Cortex of kidney (tissue), 1 donor: ENCODE measurements at places on chromosomes 2 and 18.

DNA sequence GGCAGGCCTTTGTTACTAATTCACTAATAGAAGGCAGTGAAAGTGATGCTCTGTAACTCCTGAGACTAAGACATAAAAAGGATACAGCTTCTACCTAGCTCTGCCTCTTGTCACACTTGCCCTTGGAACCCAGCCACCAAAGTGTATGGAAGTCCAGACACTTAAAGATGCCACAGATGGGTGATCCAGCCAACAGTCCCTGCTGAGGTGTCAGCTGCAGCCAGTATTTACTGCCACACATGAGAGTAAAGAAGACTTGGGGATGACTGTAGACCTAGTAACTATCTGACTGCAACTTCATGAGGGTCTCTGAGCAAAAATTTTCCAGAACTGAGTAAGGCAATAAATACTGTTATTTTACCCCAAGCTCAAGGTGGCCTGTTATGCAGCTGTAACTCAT, 8.8 kb downstream of the IMMT start:
- DNase-seq, result no peak

GRCh38 chr2:136052369-136053362, 65.3 kb downstream of the CXCR4 start:
- DNase-seq, result no peak

DNA sequence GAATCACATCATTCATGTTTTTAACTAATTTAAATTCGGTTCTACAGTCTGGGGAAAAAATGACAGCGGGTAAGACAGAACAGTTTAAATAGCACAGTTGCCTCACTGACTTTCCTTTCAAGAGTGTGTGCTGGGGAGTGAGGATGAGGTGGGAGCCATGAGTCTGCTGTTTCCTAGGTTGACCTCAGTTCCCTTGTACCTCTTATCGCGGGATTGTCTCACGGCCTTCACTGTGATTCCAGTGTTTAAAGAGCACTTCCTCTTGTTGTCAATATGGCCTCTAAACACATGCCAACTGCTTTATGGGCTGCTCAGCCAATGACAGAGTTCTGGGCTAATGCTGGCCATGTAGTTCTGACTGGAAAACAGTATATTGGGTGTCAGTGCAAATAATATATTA, 41.6 kb upstream of the ALMS1 start:
- DNase-seq, result no peak

GRCh38 chr2:39723946-39724827, 54.9 kb downstream of the THUMPD2 start:
- DNase-seq, result no peak

DNA sequence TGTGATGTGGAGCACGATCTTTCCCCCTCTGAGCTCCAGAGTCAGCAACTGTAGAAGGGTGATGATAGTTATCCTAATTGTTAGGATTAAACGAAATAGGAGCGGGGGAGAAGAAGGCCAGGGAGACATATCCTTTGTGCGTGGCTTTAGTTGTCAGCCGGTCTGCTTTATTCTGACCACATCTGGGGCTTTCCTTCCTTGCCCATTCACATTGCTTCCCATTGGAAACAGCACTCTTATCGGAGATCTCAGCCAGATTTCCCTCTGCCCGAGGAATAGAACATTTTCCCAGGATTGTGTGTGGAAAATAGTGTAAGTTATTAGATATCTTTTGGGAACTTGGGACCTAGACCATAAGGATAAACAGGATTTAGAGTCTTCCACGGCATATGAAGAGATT, 1.5 kb downstream of the RALB start:
- DNase-seq, result no peak

GRCh38 chr2:213098612-213099011, 52.8 kb downstream of the IKZF2 start:
- DNase-seq, result no peak

DNA sequence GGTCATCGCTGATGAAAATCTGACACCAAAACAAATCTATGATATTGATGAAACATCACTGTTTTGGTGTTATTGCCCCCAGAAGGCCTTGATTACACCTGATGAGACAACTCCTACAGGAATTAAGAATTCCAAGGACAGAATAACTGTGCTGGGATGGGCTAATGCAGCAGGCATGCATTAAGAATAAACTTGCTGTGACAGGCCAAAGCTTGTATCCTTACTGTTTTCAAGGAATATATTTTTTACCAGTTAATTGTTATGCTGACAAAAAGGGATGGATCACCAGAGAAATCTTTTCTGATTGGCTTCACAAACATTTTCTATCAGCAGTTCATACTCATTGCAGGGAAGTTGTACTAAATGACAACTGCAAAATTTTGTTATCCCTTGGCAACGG, 278.2 kb downstream of the IKZF2 start:
- DNase-seq, result no peak

DNA sequence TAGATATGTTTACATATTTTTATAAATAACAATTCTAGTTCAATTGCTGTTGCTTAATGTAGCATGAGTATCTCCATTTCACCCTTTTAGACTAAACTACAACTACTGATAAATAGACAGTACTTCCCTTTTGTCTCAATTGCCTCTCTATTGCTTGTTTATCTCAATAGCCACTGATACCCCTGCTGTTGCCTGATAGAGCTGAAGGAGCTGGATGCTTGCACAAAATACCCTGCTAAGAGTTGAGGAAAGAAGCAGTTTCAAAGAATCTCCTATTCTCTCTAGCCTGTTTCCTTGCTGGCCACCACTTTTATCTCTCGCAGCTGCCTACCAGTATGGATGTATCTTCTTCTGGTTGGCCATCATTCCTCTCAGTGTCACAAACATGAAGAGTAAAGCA, 16.9 kb upstream of the ZNF804A start:
- DNase-seq, result no peak

DNA sequence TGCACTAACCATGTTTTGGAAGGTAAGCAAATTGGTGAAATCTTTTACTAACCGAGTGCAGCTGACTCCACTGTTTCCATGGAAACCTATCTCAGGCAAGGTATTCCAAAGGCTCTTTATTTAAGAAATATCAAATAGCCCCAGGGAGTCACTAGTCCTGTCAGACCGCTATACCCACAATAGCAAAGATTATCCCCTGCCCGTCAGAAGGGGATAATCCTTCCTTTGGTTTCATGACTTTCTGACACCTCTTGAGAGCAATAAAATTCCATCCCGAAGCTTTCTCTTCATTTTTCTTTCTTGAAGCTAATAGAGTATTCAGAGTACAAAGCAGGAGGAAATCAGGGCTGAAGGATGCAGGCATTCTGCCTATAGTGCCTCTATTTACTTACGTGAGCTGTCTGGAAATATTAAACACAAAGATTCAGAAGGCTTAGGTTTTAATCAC, 34.7 kb upstream of the MAP2 start:
- no peak for DNase-seq

GRCh38 chr2:72289283-72289682, 141.6 kb upstream of the CYP26B1 start:
- DNase-seq, result no peak

- DNase-seq, result no peak
Measured at GRCh38 chr2:85949280-85949679, 60.5 kb upstream of the ST3GAL5 start.

GRCh38 chr2:40404517-40404916, 47.4 kb downstream of the SLC8A1 start:
- DNase-seq, result no peak

GRCh38 chr18:25734336-25734735, 356.1 kb downstream of the SS18 start:
- DNase-seq, result no peak

GRCh38 chr2:200662727-200663126, 76.9 kb downstream of the AOX1 start:
- DNase-seq, result no peak

GRCh38 chr18:2410688-2411087, 160.6 kb downstream of the METTL4 start:
- DNase-seq, result no peak

GRCh38 chr2:135664623-135665068, 77.0 kb upstream of the UBXN4 start:
- DNase-seq, result no peak

- no peak for DNase-seq
Measured at GRCh38 chr18:25422230-25422629, 70.3 kb upstream of the ZNF521 start.
